ENCODE measurements at places on chromosomes 4 and X.

- DNase-seq, result no peak
Measured at GRCh38 chrX:41670112-41670511, 18.7 kb upstream of the GPR34 start.

- DNase-seq, result no peak
Measured at GRCh38 chr4:84995386-84995785, 28.9 kb upstream of the WDFY3 start.

- DNase-seq, result no peak
Measured at GRCh38 chr4:145927030-145927429, 11.6 kb downstream of the ZNF827 start.

- DNase-seq, result no peak
Measured at GRCh38 chr4:169345316-169345721, 74.6 kb upstream of the SH3RF1 start.

GRCh38 chr4:96354036-96354712, 514.3 kb downstream of the PDHA2 start:
- no peak for DNase-seq

DNA sequence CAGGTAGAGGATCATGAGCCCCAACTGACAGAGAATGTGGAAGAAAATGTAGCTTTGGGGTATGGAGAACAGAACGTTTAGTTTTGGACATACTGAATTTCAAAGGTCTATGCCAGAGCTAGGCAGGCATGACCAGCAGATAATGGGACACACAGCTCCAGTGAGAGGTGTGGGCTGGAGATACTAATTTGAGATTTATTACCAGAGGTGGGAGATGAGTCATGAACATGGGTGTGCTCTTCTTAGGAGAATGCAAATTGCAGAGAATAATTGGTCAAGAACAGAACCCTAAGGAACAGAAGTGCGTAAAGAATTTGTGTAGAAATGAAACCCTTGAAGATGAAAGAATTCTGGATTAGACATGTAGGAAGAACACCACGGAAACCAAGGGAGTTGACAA, 125.2 kb downstream of the PACRGL start:
- no peak for DNase-seq

DNA sequence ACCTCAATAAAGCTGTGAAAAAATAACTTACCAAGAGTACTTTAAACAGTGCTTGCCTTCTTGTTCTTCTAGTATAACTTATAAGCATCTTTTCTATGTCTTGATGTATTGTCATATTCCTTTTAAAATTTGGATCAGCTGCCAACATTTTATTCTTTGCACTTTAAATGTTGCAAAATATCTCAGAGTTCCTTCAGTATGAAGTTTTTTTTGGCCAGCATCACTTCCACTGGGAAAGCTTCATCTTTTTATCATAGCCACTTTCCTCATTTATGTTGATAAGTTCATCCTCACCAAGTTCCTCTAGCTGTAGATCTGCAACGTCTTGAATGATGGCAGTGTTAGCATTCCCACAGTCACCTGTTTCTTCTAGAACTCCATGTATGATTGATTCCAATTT, 24.2 kb downstream of the CXorf58 start:
- no peak for DNase-seq

Measured in testis (tissue), 5 donors.